ENCODE measurements at places on chromosomes 4 and X.

DNA sequence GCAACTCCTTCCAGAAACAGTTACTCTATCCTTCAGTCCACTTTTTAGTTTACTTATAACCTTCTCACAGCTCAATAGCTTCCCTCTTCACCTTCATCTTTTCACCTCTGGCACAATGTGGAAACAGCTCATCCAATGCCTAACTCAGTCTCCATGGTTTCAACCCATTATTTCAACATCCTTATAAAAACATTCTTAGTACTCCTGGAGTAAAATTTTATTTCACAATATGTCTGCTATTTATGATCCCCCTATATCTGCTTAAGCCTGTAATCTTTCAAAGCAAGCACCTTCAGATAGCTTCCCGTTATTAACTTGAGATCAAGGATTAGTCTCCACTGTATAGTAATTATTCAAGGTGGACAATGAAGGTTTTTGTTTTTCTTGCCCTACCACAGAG, 156.3 kb downstream of the GASK1B start:
- no peak for DNase-seq

- DNase-seq = no peak
Observed at GRCh38 chr4:59518005-59518823, 1681.9 kb upstream of the ADGRL3 start.

- DNase-seq = no peak
Observed at GRCh38 chr4:41913509-41913908, 21.7 kb upstream of the TMEM33 start.

- no peak for DNase-seq
Observed at GRCh38 chr4:174281182-174281737, 2.2 kb downstream of the FBXO8 start.

DNA sequence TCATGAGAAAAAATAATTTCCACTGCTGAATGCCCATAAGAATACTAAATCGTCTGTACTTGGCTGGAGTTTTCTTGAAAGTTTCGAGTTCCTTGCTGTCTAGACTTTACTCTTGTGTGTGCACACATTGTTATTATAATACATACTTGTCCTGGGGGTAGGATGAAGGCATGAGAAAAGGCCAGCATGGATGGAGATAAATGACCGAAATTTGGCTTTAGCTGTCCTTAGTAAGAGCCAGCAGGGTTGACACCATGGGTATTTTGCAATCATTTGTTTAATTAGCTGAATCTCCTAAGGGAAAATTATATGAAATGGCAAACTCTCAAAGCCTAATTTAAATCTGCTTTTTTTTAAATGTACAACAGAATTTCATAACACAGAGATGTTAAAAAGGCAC, 641.6 kb downstream of the ADGRL3 start:
- no peak for DNase-seq

DNA sequence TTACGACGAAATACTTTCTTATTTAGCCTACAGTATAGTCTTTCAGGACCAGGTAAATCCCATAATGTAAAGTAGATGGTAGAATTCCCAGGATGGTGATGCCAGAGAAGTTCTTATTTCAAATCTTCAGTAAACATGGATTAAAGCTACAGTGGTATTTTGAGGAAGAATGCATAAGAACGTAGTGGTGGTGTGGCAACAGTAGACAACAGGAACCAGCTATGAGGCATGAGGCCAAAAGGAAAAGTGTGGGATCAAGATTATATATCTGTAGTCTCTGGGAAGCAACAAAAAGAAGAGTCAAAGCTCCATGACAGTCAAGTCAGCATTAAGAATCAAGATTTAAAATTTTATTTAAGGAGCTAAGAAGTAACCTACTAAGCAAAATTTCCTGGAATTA, 60.2 kb downstream of the METTL14 start:
- DNase-seq = peak; percentile 34

GRCh38 chr4:113641025-113641431, 120.5 kb downstream of the CAMK2D start:
- DNase-seq = no peak

DNA sequence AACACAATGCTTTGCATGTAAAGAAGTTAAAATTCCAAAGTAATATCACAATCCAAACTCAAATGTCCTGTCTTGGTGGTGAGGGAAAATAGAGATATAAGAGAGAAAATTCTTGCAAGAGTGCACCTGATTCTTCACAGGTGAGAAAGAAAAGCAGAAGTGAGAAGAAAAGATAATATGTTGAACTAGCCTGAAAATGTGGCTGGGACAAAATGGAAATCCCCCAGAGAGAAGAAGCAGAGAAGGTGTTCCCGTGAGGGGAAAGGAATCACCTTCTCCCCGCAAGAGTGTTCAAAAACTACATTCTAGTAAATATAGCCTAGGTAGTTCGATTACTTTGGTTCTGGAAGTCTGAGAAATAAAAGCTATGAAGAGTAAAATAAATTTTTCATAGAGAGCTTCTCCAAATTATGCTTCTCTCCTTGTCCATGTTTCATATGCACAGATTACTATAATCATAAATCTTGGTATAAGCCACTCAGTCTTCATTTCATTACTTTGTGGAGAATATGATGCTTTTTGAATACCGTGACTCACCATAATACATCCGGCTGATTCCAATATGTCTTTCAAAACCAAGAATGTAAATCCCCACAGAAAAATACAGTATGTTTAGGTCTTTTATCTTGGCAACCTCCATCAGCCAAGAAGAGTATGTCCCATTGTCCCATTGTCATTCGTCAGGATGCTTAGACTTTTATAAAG, 63.1 kb downstream of the COX18 start:
- no peak for DNase-seq

DNA sequence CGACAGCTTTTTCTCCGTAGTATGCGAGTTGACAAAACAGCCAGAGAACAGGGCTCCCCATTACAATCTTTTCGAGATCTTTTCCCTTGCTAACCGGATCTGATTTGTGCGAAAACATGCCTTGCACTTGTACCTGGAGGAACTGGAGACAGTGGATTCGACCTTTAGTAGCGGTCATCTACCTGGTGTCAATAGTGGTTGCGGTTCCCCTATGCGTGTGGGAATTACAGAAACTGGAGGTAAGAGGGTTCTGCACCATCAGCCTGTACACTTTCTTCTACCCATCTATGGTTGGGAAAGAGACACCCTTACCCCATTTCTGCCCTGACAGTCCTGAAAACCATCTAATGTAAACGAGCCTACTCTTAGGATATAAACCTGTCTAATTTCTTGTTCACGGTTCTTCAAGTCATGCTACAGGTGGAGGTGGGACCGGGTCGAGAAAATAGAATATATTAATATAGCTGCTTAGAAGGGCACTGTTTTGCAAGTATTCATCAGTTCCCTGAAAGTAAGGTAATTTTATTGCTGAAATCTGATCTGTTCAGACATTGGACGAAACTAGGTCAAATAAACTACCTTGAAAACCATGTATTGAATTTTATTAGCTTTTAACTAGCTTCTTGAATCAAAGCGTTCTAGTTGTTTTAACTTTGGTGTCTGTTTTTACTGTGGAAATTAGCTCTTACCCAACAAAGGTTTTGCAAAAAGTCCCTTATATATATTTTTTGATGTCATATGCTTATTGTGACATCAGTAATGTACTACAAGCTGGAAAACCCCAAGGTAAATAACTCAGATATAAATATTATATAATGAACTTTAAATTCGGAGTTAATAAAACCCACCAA, 869 bp downstream of the TMEM184C start:
- DNase-seq = peak; percentile 5

- no peak for DNase-seq
Observed at GRCh38 chrX:15714529-15714928, 23.5 kb upstream of the CA5B start.

- no peak for DNase-seq
Observed at GRCh38 chr4:143215873-143216272, 31.2 kb downstream of the USP38 start.

DNA sequence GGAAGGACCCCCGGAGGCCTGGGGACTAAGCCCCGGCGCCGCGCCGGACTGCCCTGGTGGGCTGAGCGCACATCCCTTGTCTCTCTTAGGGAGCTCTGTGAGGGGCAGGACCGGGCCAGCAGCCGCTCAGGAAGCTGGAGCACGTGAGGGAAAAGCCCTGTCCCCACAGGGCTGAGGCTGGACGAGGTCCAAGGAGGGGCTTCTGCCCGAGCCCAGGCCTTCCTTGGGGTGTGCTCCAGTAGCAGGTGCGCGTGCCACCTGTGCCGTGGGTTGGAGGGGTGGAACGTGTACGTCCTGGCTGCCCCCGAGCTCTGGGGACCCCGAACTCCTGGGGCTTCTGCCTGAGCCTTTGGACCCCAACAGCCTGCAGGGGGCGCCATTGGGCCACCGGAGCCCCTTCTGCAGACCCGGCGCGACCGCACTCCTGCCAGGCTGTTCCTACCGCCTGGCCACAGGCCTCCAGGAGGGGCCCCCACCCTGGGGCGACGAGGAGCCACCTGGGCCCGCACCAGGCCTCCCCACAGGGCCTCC, 27.2 kb downstream of the TACC3 start:
- peak; percentile 85 for DNase-seq

DNA sequence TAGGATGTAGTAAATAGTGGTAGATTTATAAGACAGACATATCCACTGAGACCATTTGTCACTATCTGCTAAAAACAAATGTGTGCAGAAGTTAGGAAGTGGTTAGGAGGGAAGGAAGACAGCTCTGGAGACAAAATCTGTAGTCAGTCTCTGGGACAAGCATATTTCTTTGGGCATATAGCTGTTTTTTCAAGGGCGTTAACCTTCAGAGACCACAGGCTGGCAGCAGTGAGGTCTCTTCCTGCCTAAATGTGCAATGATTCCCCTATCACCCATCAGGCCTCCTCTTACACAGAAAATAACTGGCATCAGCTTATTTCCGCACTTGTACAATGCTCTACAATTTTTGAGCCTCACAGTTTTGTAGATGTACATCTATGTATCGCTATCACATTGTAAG, 6.5 kb downstream of the TMEM150C start:
- peak; percentile 12 for DNase-seq

DNA sequence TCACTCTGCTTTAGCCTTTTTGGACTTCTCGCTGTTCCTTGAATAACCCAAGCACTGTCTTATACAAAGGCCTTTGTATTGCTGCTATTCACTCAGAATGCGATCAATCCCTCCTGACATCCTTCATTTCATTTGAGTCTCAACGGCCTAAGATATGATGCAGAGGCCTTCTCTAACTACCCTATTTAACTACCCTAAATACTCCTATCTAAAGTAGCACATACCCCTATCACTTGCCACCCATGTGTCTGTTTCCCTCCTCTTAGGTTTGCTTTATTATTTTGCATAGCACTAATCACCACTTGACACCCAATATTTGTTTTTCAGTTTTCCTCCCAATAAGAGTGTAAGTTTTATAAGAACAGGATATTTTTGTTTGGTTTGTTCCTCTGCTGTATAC, 42.3 kb upstream of the ACSL4 start:
- DNase-seq = no peak

DNA sequence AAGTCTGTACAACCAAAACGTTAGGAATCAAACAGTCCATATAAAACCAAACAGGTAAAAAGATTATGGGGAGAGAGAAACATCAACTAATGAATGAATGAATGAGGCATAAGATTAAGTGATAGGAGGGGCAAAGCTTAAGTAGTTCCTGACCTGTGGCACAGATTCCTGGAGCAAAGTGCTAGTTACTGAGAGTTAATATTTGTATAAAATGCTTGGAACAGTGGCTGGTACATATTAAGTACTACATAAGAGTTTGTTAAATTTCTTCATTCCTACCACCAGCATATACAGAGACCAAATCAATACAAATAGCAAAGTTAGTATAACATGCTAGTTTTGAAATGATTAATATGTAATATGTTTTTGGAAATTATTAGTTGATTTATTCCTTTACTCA, 363.7 kb downstream of the ADAM29 start:
- DNase-seq = no peak

DNA sequence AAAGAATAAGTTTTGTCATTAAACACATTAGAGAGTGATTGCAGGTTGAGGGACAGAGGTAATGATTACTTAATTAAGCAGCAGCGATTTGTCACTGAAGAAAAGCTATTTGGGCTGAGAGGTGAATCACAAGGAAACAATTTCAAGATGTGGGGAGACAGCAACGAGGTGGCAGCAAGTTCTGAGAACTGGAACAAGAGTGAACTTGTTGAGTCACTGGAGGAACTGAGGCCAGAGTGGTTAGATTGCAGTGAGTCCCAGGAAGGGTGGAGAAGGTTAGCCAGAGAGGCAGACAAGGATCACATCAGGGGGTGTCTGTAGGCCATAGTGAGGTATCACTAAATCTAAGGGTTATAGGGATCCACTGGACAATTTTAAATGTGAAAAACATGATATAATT, 57.9 kb upstream of the TMPRSS11A start:
- no peak for DNase-seq

DNA sequence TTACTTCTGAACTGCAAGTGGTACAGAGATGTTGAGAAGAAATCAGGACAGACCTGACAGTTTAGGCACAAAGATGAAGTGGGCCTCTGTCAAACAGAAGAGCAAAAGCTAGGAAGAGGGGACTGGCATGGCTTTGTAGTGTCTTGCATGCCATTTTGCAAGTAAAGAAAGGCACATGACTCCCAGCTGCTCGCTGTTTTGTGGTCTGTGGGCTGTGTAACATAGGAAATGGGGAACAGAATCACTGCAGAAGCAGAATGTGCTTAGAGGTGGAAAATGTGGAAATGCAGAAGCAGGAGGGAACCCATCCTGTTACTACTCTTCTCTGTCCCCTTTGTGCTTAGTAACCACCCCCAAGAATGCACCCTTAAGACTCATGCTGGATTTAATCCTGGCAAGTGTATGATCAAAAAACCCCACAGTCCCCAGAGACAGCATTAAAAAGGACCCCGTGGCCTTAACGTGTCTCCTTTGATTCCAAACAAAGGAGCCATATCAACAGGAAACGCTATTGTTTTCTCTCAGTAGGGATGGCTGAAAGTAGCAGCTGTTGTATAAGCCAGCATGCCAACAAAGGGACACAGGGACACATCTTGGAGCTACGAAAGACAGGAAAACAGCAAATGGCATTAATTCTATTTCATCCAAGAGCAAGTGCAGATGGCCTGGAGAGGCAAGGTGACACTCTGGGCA, 177.6 kb upstream of the GLRA2 start:
- peak; percentile 44 for DNase-seq

GRCh38 chr4:83361416-83362103, 26.9 kb upstream of the HPSE start:
- DNase-seq = peak; percentile 20

- no peak for DNase-seq
Observed at GRCh38 chr4:142367418-142368180, 478.5 kb downstream of the INPP4B start.

DNA sequence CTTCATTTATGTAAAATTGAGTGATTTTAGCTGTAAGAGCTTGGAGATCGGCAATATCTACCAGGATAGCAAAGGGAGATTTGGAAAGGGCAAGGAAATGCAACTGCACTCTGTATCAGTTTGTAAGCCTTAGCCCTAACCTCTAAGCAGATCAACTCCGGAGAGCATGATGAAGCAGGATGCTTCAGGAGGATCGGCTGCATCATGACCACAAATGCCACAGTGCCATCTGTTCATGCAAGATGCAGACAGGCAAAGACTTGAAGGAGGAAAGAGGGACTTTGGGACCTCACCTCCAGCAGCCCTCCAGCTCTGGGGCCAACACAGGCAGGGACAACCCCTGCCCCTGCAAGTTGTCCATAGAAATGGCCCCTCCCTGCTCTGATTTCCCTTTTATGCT, 377.6 kb upstream of the GATB start:
- no peak for DNase-seq
